Stimulated activated CD4-positive, alpha-beta T cell treated with anti-CD3 and anti-CD28 coated beads, Interleukin-2, amount 100 ng/mL, for 24 hours (primary cell): ENCODE measurements at places on chromosomes 16 and 17.

- DNase-seq = no peak
Observed at GRCh38 chr16:54210452-54211125, 76.0 kb downstream of the IRX3 start.

GRCh38 chr16:23258919-23259237 is 43.2 kb upstream of the SCNN1B start:
- no peak for DNase-seq

GRCh38 chr16:9824200-9825068 is 357.8 kb downstream of the GRIN2A start:
- DNase-seq = no peak

GRCh38 chr17:45332505-45332904 is 15.7 kb upstream of the MAP3K14 start:
- no peak for DNase-seq

- DNase-seq = no peak
Observed at GRCh38 chr17:42347606-42348005, 40.6 kb downstream of the STAT3 start.

GRCh38 chr16:75580-76501 is 2.2 kb upstream of the MPG start:
- DNase-seq = no peak

DNA sequence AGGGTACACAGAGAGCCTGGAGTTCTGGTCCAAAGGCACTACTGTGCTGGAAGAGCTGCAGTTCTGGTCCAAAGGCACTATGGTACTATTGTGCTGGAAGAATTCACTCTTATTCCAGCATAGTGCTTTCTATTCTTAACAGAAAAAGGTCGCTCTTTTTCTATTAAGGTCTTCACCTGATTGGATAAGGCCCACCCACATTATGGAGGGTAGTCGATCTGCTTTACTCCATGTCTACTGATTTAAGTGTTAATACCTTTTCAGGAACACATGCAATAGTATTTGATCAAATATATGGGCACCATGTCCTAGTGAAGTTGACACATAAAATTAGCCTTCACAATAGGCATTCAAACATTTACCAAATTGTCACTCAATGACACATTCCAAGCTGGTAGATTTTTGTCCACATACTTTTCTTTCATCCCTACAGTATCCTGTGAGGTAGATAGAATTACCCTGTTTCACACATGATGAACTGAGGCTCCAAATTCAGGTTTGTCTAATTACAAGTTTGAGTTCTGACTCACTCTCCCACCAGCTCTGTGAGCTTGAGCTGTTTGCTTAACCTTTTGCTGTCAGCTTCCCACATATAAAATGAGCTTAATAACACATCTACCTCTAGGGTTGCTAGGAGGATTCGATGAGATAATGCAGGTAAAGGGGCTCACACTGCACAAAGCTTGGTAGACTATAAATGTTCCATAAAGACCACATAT is 129.9 kb downstream of the AIPL1 start:
- DNase-seq = no peak

DNA sequence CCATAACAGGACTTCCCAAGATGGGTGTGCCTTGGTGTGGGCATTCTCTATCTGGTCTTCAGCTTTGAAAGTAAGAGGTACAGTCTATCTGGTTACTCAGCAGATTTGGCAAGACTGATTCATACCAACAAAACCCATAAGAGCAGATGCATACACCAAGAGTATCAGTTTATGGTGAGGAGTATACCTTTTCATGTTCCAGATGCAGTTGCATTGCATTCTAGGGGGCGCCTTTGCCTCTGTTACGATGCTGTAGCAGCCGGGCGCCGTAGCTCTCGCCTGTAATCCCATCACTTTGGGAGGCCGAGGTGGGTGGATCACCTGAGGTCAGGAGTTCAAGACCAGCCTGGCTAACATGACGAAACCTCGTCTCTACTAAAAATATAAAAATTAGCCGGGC is 31.1 kb upstream of the CARMIL2 start:
- DNase-seq = peak; percentile 19

DNA sequence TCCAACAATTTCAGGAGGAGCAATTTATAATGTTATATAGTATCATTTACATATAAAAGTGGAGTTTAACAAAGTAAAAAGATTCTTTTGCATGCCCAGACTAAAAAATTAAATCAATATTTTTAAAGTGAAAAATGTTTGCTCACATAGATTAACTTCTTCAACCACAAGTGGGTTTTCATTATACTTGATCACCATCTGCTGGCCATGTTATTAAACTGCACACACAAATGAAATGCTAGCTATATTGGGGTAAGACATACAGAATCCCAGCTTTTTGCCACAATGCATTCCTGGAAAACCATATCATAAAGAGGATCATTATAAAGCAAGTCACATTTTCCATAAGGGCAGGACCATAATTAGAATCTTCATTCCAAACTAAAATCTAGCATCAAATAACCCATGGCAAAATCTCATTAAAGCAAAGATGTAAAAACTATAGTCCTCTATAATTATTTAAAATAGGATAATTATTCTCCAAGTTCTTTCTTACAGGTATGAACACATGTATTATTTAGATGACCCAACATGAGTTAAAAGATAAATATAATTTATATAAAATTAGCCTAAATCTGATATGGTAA is 26.3 kb downstream of the CEP112 start:
- no peak for DNase-seq

- no peak for DNase-seq
Observed at GRCh38 chr16:87442581-87442966, 50.2 kb downstream of the ZCCHC14 start.

DNA sequence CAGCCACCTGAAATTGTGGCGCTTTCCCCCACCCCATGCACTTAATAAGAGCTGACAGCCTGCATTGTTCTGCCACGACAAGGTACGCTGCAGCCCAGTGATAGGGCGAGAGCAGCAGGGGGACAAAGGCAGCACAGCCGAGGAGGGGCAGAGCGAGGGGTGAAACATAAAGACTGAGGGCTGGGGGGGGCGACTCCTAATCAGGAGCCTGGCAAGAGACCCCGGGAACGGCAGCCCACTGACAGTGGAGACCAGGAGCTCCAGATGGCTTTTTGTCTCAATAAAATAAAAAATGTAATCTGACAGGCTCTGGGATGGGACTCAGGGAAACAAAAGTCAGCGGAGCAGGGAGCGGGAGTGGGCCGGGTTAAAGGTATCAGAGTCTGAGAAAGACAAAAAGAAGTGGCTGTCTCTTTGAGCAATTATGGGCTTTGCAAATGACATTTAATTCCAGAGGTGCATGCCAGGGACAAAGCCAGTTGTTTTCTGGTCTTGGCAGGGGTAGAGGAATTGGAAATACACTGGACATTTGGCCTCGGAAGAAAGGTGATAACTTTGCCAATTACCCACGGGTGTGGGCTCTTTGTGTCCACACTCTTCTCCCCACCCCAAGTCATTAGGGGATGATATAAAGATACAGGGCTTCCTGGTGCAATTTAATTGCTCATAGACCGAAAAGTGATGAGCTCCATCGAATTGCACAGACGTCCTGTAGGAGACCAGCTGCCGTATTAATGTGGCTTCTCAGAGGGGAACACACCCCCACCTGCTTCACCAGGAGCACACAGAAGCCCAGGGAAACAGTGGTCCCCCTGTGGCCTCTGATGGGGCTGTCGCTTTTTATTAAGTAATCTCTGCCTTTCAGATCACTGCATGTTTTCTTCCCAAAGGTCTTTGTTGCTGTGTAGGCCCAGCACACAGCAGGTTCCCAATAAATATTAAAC is 17.6 kb upstream of the CCDC182 start:
- DNase-seq = no peak

DNA sequence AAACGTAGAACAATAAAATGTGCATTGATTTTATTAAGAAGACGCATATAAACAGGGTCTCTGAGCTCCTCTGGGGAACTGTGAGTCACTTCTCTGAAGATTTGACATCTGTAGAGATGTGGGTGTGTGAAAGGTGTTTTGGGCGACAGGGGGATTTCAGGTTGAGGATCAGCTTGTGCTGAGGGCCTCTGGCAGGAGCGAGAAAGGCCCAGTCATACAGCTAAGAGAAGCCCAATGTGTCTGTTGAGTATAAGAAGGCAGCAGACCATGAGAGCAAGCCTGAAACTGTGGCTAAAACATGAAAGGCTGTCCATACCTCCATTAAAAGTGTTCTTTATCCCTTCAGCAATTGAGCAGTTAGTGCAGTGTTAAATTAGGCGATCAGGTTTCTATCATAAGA is 406.5 kb upstream of the MON1B start:
- DNase-seq = no peak

DNA sequence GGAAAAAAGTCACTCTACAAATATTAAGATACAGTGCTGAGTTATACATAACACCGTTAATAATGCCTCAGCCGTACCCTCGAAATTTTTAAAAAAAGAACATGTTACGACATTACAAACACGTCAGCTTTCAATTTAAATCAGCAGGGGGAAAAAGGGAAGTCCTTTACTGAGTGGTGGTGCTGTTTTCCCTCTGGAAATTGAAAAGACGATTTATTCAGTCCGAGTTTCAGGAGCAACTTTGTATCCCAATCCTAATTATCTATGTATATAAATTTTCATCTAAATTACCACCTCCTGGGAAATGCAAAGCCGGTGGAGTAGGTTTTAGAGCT is 1.3 kb downstream of the NETO2 start:
- no peak for DNase-seq

DNA sequence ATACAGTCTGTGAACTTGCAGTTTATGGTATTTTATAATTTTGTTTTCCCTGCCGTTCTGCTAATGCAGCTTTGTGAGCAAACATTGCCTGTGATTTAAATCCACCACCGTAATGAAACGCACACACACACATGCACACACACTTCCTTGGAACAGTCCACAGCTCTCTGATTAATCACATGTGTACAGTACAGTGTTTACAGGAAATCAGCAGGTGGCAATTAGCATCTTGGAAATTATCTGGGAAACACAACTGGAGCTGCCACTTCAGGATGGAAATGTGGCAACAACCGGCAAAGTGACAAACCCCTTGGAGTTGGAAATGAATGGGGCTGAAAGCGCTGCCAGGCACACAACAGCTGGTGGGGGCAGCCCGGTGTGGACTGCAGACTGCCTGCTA is 12.9 kb upstream of the ZKSCAN2 start:
- no peak for DNase-seq

DNA sequence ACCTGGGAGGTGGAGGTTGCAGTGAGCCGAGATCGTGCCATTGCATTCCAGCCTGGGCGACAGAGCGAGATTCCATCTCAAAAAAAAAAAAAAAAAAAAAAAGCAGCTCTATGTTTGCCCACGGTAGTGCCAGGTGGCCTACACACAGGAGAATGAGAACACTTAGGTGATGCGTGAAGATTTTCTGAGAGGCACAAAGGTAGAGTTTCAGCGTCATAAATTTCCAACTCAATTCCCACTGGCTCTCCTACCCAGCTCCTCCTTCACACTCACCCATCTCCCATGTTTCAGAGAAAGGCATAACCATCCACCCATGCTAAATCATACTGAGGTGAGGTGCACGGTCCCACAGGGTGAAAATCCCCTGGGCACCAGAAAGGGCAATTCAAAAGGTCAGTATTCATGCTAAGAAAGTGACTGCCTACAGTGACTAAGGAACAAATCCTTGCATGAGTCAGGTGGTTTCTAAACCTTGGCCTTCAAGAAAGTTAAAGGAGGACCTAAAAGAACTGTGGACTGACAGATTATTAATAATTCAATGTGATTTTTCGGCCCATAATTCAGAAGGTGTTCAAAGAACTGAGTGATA is 4.8 kb downstream of the DCAKD start:
- no peak for DNase-seq

- peak; percentile 92 for DNase-seq
Observed at GRCh38 chr16:27202923-27203506, 311 bp upstream of the KDM8 start.

GRCh38 chr17:27456681-27457359 is 572 bp downstream of the KSR1 start:
- no peak for DNase-seq

DNA sequence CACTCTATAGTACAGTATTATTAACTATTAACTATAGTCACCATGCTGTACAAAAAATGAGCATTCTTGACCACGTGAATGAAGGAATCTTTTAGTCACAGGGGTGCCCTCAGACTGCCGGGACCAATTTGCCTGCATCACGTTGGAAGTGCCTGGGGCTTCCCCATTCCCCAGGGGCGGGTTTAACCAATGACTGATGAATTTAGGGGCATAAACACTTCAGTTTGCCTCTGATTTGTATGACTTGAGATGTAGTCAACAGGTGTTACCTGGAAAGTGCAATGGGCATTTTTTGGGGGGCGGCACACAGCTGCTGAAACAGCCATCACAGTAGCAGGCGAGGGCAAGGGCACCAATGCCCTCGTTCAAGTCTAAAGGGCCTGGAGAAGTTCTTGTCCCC is 8.7 kb upstream of the PYY start:
- DNase-seq = no peak

DNA sequence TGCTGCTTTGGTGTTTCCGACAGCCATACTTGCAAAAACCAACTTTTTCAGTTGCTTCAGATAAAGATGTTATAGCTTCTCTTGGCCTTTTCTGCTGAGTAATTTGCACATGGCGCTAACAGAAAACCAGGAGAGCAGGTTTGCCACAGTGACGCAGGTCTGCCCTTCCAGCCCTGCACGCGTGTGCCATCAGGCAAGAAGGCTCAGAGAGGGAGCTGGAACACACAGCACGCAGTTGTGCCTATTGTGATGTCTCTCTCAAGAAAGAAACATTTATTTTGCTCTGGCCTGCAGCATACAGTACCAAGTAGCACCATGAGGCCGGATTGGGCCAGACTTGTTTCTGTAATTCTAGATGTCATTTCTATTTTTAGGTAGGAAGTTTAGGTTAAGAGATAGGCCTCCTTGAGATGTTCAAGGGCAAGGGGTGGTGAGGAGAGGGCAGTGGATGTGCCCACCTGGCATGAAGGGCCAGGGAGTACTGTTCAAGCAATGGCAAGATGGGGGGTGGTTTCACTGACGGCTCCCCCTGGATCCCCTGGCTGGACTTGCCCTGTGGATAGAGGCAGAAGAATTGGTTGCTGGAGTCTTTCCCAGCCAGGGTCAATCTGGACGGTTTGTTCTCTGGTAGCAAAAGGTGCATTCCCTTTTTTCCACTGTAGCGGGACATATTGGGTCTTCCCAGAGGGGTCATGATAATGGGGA is 1.9 kb downstream of the CBX2 start:
- DNase-seq = no peak

GRCh38 chr17:41666708-41667279 is 21.9 kb upstream of the EIF1 start:
- DNase-seq = peak; percentile 95

DNA sequence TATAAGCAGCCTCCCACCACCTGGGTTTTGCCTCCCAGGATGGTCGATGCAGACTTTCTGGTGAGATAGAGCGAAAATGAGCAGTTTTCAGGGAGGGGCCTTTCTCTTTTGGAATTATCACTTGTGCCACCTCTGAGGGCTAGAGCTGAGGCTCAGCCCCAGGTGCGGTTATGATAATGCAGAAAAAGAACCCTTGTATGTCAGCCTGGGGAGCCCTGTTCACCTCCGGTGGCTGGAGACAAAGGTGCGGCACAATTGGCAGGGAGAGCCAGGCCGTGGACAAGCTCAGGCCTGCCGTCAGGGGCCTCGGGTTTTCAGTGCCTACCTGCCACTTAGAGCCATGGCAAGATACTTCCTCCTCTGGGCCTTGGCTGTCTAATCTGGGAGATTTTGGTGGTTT is 4.4 kb downstream of the SCPEP1 start:
- DNase-seq = no peak
